Stimulated activated CD4-positive, alpha-beta T cell treated with anti-CD3 and anti-CD28 coated beads, Interleukin-1b, Interleukin-23, amount 100 ng/mL, for 48 hours (primary cell): ENCODE measurements at places on chromosomes 1 and 21.

DNA sequence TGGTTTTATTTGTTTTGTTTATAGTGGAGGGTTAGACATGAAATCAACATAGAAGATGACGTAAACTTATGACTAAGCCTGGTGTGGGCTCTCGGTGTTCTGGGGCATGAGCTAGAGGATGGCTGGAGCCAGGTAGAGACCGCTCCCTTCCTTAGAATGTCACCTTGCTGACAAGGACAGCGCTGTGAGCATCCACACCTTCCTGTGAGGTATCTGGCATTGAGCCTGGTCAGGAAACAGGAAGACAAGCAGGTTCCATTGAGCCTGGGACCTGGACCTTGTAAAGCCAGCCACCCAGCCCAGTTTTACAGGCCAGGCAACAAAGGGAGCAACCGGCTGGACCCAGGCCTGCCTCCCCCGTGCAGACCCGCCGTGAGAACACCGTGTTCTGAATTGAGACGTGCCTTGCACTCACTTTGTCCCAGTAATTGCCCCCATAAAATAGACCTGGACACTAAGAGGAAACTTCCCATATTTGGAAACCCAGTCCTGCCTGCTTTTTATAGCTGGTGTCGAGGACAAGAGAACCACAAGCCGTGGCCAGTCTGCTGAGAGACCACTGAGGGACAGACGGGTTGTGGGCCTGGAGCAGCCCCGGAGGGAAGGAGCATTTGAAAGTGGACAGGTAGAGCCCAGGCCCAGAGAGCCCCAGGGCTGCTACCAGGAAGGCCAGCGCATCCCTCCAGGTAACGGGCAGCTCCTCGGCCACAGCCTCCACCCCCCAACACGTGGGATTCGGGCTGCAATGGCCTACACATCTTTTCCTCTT is 78.0 kb downstream of the PDE9A start:
- no peak for DNase-seq

GRCh38 chr1:238281418-238281817 is 390.7 kb upstream of the ZP4 start:
- DNase-seq, result no peak

DNA sequence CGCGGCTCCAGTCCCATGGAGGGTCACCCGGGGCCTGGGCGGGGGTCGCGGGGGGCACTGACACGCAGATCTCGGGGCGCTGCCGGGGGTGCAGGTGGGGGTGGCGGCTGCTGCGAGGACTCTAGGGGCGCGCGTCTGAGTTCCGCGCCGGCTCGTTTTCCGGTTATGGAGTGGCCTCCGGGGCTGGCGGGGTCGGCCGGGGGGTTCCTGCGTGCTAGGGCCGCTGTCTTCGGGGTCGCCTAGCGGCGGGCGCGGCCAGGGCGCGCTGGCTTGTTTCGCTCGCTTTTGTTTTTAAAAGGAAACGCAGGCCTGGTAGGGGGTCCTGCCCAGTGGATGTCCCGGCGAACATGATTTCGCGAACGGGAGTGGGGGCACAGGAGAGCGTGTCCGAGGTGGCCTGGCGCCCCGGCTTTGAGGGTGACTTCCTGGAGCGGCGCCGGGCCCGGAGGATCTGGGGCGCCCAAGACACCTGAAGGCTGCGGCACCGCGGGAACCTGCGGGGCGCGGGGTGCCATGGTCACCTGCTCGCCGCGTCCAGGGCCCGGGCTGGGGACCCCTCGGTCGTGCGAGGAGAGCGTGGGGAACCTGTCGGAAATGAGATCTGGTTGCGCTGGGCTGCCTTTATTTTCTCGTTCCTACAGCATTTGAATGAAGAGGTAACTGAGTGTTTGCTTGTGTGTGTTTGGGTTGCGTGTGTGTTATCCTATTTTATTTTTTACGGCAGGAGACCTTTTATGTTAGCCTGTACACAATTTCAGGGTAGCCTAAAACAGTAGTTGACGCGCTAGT is 618 bp downstream of the ETS2 start:
- DNase-seq, result peak; percentile 13

GRCh38 chr1:88780485-88780884 is 96.4 kb downstream of the PKN2 start:
- no peak for DNase-seq

DNA sequence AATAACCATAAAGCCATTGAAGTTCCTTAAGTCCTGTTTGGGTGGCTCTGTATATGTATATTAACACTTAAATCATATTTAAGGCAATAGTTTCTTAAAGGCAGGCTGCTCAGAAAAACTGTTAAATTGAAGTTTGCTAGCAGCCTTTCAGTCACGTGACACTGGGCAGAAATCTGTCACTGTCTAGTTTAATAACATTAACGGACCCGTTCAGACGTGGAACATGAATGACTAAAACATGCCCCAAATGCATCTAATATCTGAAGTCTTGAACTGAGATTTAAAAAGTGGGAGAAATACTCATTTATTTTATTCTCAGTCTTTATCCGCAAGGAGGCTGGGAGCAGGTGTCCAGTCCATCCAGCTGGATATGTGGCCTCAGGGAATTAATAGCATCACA is 3.3 kb upstream of the SPATA1 start:
- DNase-seq, result no peak

GRCh38 chr1:8412183-8412831 is 94.4 kb downstream of the SLC45A1 start:
- DNase-seq, result no peak

DNA sequence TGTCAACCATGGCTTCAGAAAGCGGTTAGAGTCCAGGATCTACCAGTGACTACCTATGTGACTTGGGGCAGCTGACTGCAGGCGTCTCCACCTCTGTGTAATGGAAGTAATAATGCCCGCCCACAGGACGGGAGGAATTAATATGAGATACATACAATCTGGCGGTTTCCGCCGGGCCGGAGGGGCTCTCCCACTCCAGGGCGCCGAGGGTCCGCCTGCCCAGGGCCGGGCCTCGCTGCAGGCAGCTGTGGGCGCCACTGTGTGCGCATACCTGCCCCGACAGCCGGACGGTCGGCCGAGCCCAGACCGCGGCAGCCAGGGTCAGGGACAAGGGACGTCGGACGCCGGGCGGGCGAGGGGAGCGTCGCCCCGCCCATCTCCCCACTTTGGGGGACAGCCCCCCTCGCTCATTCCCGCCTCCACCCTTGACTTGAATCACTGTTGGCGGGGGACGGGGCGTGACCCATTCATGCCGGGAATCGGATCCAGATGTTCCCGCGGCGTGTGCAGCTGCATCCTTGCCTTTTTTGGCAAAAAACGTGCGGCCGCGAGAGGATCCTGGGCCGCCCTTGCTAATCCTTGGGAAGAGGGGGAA is 6.0 kb upstream of the SF3A3 start:
- no peak for DNase-seq

- no peak for DNase-seq
Observed at GRCh38 chr1:179921472-179921871, 33.1 kb upstream of the CEP350 start.

- no peak for DNase-seq
Observed at GRCh38 chr1:235637756-235638534, 11.6 kb downstream of the GNG4 start.

DNA sequence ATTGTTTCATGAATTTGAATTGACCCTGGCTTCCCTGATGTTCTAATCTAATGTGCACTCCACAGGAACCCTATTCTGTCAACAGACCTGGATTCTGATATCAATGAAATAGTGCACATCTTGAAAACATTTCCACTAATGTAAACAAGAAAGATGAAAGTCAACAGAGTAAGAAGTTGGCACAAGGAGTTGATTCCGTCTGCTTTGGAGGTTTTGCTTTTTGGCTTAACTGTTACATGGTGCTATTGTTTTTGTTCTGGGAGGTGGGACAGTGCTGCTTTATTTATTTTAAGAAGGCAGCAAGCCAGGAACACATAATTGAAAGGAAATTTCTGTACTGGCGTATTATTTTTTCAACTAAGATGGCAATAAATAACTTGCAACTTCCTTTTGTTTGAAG is 73.3 kb downstream of the LEPR start:
- no peak for DNase-seq

GRCh38 chr1:7447093-7447492 is 324.0 kb upstream of the VAMP3 start:
- DNase-seq, result no peak

DNA sequence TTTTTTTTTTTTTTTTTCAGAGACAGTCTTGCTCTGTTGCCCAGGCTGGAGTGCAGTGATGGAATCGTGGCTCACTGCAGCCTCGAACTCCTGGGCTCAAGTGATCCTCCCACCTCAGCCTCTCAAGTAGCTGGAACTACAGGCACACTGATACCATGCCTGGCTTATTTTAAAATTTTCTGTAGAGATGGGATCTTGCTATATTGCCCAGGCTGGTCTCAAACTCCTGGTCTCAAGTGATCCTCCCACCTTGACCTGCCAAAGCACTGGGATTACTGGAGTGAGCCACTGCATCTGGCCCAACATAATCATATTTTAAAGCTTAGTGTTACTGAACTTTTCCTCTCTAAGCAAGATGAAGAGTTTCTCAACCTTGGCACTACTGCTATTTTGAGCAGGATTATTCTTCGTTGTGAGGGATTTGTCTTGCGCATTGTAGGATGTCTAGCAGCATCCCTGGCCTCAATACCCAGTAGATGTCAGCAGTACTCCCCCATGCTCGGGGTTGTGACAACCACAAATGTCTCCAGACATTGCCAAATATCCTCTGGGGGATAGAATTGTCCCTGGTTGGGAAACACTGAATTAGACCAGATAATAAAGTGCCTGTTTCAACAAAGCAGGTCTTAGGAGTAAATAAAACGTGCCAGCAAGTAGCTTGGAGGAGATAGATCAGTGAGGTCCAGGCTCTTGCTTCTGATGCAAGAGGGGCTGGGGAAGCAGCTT is 15.1 kb upstream of the THRAP3 start:
- no peak for DNase-seq

DNA sequence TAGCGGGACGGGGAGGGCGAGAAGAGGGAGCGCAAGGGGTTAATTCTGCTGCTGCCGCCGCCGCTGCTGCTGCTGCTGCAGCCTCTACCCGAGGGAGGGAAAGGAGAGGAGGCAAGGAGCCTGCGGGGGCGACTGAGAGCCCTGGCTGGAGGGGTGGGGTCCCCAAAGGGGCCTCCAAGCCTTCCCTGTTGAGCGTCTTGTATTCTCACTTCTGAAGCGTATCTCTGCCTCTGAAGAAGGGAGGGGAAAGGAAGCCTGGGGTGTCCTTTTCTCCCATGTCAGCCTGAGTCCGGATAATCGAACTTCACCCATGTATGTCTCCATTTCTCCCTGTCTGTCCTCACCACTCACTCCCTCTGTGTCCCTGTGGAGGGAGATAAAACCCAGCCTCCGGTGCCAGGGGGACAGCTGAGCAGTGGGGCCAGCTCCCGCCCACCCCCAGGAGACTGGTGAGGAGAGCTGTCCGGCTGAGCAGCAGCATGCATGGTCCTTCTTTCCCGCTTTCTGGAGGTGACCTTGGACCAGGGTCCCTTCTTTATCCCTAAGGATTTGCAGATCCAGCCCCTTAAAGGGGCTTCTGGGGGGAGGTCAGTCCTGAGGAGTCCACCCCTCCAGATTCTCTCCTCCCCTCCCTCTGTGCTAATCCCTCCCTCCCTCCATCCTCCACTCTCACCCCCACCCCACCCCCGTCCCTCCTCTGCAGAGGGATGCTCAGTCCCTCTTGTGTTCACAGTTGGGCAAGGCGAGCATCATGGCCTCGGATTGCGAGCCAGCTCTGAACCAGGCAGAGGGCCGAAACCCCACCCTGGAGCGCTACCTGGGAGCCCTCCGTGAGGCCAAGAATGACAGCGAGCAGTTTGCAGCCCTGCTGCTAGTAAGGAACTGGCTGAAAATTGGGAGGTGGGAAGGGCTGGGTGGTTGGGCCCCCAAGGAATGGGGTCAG is 1.0 kb downstream of the NCDN start:
- no peak for DNase-seq

DNA sequence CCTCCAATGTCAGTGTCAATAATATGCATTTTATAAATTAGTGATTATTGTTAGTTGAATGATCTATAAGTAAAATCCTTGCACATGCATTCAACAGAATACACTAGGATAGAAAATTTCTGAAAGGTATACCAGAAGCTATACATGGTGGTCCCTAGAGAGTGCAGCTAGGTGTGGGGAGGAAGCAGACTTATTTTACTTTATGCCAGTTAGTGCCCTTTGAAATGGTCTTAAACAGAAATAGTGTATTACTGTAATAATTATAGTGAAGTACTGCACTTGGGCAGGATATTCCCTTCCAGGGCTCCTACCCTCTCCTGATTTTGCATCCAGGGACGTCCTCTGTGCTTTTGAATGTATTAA is 23.2 kb upstream of the WDR26 start:
- no peak for DNase-seq

- DNase-seq, result no peak
Observed at GRCh38 chr1:182086136-182086535, 24.6 kb upstream of the ZNF648 start.

GRCh38 chr1:155026588-155026987 is 7.0 kb downstream of the DCST2 start:
- no peak for DNase-seq

- no peak for DNase-seq
Observed at GRCh38 chr1:202270871-202271326, 70.8 kb downstream of the UBE2T start.

GRCh38 chr1:162029157-162029556 is 5.5 kb upstream of the OLFML2B start:
- DNase-seq, result no peak

- DNase-seq, result no peak
Observed at GRCh38 chr1:63042278-63042677, 258.3 kb downstream of the ATG4C start.

- no peak for DNase-seq
Observed at GRCh38 chr1:183761871-183762270, 43.0 kb upstream of the RGL1 start.

DNA sequence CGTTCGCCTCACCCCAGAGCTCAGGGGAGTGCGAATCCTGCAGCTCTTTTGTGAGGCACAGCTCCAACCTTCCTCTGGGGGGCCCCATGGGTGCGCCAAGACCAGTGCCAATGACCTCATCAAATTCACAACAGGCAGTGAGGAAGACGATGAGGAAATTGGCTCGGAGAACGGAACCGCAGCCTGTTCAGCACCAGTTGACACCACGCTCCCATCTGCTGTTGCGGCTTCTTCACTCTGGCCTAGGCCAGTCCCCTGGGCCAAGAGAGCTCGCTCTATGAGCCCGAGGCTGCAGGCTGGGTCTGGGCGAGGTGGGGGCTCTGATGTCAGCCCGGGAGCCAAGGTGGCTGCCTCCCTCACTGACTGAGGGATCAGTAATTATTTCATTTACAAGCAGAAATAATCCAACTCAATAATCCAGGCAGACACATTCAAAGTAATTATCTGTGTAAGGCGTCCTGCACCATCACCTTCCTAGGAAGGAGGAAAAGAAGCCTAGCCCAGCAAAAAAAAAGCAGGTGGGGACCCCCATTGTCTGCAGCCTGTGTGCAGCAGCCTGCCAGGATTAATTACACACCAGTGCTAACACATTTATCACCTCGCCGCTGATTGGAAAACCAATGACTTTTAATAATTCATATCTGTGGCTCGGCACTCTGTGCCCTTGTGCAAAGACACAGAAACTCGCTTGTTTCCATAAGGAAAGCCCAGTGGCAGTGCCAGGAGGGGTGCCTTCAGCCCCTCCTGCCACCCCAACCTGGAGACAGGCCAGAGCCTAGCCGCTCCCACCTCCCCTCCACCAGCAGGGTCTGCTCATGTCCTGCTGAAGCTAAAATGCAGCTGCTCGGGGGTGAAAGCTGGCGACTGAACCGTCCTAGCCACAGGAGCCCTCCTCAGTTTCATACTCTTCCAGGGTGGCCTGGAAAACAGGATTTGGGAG is 1.9 kb downstream of the PLEKHA6 start:
- no peak for DNase-seq
